Ecto neural progenitor cell (in vitro differentiated cells): ENCODE measurements at places on chromosomes 1 and 21.
A peak's percentile ranks its signal among the peaks of the same experiment; 100 is the strongest.

GRCh38 chr1:150532860-150533259 lies 16.3 kb upstream of the ADAMTSL4 start:
- no peak for DNase-seq

GRCh38 chr1:234965111-234965510 lies 163.5 kb downstream of the TOMM20 start:
- DNase-seq, result no peak

DNA sequence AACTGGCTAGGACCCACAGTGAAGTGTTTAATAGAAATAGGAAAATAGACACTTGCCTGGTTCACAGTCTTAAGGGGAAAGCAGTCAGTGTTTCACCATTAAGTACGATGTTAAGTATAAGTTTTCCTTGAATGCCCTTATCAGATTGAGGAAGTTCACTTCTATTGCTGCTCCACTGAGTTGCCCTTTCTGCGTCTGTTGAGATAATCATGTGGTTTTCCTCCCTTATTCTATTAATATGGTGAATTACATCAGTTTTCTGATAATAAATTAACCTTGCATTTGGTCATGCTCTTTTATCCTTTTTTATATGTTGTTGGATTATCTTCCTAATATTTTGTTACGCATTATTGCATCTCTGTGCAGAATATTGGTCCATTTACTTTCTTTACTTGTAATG lies 21.4 kb downstream of the UTS2 start:
- DNase-seq, result no peak

DNA sequence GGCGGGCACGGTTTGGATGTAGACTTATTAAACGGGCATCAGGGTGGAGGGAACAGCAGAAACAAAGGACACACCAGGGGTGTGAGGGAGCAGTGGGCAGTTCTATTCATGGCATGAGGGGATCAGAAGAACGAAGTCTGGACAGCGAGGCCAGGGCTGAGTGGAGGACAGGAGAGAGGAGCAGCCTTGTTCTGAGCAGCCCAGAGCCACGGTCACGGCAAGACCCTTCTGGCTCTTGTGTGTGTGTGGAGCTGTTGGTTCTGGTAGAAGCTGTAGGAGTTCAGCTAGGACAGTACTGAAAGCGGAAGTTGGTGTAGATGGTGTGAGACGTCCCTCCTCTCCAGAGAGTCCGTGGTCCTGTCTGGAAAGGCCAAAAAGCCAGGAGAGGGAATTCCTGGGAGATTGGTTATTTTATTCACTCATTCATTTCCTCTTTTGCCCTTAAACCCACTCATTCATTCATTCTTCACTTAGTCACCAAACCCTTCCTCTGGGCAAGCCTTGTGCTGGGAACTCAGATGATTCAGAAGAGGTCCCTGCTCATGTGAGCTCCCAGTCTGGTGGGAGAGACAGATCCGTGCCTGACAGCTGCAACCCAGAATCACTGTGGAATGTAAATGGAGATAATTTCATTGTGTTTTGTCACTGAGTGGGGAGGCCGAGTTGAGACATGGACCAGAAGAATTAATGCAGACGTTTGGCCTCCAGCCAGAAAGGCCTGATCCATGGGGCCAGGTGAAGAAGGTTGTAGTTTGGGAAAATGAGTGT lies 4.1 kb upstream of the ACOT11 start:
- DNase-seq, result no peak

- no peak for DNase-seq
Measured at GRCh38 chr1:172340520-172340919, 80.0 kb upstream of the C1orf105 start.

GRCh38 chr1:246680696-246681130 lies 43.5 kb upstream of the SCCPDH start:
- no peak for DNase-seq

GRCh38 chr1:27132624-27133023 lies 22.3 kb downstream of the SLC9A1 start:
- no peak for DNase-seq

DNA sequence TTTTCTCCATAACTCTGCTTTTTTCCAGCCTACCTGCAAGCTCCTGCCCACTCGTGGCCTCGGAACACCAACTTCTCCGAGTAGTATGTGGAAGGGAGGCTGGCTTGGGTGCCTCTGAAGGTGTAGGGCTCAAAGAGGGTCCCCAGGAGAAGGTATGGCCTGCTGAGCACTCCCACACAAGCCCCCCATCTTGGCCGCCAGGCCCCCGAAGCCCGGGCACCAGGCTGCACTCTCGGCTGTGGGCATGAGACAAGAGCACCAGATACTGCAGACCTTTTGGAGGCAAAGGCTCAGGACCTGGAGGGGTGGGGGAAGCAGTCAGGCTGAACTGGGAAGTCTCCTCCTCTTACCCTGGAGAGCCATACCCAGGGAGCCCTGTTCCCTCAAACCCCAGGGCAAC lies 1.7 kb downstream of the ZNF692 start:
- DNase-seq, result peak; percentile 42

- no peak for DNase-seq
Measured at GRCh38 chr1:27135541-27136235, 19.2 kb downstream of the SLC9A1 start.

- DNase-seq, result no peak
Measured at GRCh38 chr1:177701654-177702353, 268.1 kb downstream of the SEC16B start.

GRCh38 chr1:155104605-155105534 lies 22.8 kb upstream of the EFNA1 start:
- DNase-seq, result no peak

DNA sequence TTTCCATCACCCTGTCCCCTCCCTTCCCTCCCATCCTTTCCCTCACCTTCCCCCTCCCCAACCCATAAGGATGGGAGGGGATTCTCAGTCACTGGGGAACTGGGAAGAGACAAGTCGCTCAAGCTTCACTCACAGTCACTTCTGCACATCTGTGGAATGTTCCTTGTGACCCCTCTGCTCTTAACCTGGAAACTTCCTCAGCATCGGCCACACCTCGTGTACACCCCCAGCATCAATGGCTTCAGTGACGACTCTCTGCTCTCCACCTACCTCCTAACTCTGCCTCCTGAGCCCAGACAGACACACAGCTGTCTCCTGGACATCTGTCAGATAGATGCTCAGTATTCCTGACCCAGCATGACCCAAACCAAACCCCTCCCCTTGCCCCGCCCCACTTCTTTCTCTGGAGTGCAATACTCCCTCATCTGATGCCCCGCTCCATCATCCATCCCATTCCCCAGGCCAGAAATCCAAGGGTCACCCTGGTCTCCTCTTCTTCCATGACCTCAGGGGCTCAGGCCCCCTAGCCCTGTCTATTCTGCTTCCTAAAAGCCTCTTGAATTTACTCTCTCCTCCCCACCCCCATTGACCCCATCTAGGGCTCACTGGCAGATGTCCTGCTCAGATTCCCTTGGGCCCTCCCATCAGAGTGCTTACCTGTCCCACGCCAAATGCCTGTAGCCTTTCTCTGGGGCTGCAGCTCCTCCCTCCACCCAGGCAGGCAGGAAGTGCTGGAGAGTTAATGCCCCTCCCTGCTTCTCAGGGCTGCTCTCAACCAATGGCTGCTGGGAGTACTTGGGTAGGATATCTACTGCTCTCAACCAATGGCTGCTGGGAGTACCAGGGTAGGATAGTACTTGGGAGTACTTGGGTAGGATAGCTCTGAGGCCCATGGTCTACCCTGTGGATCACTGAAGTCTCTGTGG lies 83.1 kb upstream of the CSF3R start:
- DNase-seq, result peak; percentile 15

DNA sequence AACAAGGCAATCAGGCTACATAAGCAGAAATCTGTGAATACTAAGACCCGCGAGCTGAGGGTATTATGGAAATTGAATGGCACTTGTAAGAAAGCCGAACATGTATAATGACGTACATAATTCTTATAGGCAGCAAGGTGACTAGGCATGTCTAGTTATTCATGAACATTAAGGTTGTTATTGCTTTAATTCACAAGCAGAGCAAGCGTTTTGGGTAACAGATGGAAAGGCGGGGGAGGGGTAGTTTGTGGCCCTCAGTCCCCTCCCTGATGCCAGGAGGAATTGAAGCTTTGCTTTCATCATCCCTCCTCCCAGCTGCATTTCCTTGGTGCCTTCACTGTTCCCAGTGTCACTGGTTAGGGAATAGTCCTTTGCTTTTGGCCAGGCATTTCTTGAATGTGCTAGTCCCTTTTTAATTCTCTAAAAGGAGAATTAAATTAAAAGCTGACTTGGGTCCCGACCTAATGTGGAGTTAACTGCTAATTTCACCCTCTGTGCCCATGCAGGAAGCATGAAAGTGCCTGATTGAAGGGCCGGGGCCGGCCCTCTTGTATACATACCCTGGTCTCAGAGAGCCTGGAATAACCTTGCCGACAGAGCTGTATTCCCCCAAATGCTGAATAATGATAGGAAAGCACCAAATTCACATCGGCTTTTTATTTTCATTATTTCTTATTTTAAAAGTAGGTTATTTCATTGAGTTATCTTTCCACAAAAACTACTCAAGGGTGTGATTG lies 42.5 kb downstream of the RYR2 start:
- no peak for DNase-seq

DNA sequence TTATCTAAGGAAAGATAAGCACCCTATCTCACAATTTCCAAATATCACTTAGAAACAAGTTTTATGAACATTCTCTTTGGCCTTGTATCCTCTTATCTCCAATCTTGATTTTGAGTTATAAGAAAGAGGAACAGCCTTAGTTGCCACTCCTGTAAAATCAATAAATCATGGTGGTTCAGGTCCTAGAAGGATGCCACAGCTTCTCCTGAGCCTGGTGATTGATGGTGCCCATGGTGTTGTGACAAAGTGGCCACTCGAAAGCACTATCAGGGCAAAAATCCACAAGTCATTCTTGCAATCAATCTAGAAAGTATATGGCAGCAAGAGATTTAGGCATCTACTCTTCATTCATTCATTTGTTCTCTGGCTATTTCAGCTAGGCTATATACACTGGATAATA lies 27.8 kb downstream of the GBP6 start:
- DNase-seq, result no peak

DNA sequence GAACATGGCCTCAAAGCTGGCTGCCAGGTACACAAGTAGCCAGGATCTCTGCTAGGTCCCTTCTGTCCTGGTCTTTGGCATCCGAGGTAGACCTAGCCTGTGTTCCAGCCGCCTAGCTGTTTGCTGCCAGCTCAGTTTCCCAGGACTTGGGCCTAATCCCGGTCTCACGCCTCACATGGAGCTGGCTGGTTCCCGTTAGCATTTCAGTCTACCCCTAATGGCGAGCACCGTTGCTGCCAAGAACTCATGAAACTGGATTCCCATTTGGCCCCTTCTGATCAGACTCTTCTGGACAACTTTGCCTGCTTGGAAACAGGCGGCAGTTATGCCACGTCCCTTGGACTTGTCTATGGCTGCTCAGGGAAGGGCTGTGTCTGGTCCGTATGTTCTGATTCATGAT lies 26.2 kb upstream of the HHAT start:
- DNase-seq, result no peak

- DNase-seq, result peak; percentile 89
Measured at GRCh38 chr1:201614262-201615015, 75.5 kb downstream of the NAV1 start.

DNA sequence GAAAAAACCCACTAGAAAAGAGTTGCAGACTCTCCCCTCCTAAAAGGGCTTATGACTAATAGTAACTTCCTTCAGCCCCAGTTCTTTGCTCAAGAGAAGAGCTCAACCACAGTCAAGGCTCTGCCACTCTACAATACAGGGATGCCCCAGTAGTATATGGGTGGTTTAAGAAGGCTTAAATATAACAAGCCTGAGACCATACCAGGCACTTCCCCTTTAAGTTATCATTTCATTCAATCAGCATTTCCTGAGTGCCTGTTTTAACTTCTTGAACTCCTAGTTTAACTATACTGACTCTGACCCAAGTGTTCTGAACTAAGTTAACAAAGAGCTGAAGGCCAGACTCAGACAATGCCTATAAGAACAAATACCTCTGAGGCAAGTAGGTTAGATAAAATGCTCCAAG lies 19.8 kb downstream of the PRPF38A start:
- no peak for DNase-seq

DNA sequence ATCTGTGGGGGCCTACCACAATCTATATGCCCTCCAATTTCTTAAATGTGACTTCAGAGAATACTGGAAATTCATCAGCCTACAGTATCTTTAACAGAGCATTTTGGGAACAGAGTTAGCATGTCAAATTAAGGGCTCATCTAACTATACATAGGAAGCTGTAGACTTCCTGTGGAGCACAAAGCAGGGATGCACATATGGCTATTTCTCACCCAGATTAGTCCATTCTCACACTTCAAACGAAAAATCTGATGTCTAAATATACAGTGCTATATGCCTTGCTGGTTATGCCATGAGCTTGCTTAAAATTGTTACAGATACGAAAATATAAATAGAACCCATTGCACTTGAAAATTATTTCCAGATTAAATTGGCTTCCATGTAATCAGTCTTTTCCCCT lies 1922.8 kb downstream of the MRPL39 start:
- DNase-seq, result no peak

GRCh38 chr1:212794561-212795014 lies 2.9 kb downstream of the TATDN3 start:
- DNase-seq, result no peak

GRCh38 chr1:36303650-36304360 lies 2.4 kb upstream of the SH3D21 start:
- no peak for DNase-seq

GRCh38 chr1:154501423-154502065 lies 475 bp upstream of the TDRD10 start:
- DNase-seq, result peak; percentile 57

DNA sequence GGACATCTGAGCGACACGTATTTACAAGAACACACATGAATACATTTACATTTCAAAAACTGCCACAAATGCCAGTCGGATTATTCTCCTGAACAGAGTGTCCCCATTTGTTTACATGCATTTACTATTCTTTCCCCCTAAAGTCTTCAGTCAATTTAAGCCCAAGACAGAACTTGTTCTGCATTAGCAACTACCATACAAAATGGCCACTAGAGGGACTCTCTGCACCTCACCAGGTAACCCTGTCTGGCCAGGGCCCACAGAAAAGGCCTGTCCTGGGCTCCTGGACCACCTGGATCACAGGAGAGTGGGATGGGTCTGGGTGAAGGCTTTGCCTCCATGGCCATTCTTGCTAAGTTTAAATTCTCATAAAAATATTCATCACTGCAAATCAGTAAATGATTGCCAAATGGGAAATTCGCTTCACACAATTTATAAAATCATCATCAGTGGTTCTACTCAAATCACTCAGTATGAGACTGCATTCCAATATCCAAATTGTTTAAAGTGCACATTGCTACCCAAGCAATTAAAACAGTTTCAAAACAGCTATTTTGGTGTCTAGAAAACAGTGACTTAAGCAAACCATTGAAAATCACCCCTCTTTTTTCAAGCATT lies 12.5 kb upstream of the GUCA2A start:
- no peak for DNase-seq

- no peak for DNase-seq
Measured at GRCh38 chr21:27519361-27519760, 552.5 kb upstream of the ADAMTS5 start.

- no peak for DNase-seq
Measured at GRCh38 chr1:90720145-90720636, 3.1 kb upstream of the BARHL2 start.
